Right forelimb (tissue), 1 donor: ENCODE measurements at places on chromosomes 4 and X.

DNA sequence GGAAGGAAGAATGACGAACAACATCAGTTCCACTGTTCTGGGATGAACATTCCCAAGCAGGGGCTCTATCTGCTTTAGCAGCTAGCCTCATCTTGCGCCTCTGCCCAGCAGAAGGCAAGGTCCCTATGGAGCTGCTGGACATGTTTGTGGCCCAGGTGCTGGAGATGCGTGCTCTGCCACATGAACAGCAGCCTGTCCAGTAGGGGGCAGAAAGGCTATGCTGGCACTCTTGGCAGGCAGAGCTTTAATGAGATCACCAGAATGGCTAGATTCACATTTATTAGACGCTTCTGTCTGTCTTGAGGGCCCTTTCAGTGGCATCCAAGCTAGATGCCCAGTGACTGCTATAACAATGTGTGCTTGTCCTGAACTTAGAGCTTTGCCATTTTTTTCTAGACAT is 1826.0 kb downstream of the STIM2 start:
- DNase-seq, result no peak

GRCh38 chr4:71713611-71714203 is 70.2 kb downstream of the GC start:
- DNase-seq, result no peak

- no peak for DNase-seq
These were observed 231.0 kb downstream of the ADGRL3 start for GRCh38 chr4:61431131-61431530.

DNA sequence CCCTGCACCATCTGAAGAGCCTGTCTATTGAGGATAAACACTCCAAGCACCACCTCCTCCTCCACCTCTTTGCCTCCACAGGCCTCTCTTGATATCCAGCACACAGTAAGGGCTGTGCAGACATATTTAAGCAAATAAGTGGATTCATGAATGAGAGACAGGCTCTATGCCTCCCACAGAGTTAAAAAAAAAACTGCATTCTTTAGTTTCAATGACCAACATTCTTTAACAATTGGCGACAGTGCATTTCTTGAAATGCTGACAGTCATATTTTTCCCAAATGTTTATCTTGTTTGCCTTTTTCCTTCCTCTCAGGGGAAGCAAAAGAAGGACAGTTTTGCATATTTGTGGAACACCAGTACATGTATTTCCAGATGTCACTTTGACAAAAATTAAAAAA is 38.6 kb downstream of the MXRA5 start:
- DNase-seq, result no peak

- no peak for DNase-seq
These were observed 1.3 kb downstream of the SYP start for GRCh38 chrX:49198540-49199314.

DNA sequence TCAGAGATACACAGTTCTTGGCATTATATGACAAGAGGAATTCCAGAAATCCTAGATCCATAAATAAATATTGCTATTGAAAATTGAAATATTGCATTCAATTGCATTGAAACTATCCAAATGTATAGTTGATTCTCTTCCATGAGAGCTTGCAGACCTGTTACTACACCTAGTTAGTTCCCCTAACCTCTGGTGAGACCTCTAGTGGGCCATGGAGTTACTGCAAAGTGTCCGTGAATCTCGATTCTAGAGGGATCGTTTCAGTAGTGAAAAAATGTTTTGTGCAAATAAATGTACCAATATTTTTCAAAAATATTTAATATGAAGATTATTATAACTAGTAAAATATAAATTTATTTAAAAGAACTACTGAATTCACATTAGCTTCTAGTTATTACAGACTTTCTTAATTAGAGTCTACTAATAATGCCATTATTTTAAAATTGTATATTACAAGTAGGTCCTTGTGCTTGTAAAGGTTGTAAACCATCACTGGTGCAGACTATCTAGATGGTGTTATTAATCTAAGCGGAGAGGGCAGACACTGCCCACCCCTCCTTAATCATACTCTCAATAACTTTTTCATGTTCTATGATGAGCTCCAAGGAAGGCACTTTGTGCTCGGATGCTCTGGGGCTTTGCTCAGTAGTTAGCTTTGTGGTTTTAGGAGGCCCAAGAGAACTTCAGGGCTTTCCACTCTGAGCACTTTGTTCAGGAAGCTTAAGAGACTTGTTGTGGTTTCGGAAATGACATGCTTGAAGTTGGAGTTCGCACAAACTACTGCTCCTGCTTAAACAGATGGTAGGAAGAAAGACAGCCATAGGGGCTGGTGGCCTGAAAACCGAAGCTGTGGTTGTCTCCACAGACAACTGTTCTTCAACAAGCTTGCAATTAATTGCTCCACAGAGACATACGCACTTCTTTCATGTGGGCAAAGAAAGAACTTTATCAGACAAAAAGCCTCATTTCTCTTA is 42.8 kb downstream of the IL21 start:
- no peak for DNase-seq

GRCh38 chrX:259692-260355 is 21.4 kb upstream of the PLCXD1 start:
- no peak for DNase-seq

DNA sequence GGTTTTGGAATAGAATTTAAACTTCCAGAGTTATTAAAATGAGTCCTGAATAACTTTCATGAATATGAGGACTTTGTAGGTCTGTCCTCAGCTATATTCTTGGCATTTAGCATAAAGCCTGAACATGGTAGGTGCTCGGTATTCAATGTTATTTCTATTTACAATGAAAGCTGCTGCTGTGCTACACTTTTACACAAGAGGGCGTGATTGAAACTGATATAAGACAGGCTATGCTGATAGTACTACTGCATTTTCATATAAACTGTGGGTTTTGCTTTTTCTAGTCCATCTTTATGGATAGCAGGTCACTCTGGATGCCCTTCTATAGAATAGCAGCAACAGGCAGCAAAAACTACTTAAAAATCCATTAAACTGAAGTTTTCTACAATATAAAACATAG is 12.3 kb upstream of the GNPDA2 start:
- no peak for DNase-seq

DNA sequence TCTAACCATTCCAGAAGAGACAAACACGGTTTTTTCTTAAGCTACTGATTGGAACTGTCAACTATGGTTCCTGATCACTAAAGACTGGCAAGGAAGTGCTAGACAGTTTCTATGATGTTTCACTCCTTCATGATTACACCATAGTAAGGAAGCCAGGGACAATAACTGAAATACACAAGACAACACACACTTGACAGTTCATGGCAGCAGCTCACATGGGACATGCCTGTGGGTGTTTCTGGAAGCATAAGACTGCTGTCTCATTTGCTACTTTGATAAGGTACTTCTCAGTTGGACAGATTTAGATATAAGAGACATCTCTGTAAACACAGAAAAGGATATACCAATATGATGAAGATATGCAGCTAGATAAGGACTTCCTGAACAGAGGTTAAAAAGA is 8.3 kb upstream of the IRAK1 start:
- no peak for DNase-seq

DNA sequence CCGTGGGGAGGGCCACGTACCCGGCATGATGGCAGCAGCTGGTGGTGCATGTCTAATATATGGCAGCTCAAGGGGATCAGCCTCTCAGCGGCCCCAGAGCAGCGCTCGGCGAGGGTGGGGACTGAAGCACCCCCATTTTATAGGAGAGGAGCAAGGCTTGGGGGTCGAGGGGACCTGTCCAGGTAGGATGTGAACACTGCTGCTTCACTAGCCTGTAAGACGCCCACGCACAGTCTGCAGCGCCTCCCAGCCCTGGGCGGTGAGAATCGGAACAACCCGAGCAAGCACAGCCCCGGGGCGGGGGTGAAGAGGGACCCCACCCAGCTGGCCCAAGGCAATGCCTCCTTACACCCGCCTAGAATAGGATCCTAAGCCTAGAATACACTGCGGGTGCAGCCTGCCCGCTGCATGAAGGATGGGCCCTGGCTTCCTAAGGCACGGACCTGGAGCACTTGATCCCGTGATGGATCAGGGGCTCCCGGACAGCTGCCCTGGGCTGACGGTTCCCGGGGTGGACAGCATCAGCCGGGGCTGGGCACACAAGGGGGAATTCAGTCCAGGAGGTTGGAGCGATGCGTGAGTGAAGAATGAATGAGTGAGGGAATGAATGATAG is 17.6 kb downstream of the ADRA2C start:
- no peak for DNase-seq

- no peak for DNase-seq
These were observed 23.5 kb upstream of the THOC2 start for GRCh38 chrX:123756320-123756719.

DNA sequence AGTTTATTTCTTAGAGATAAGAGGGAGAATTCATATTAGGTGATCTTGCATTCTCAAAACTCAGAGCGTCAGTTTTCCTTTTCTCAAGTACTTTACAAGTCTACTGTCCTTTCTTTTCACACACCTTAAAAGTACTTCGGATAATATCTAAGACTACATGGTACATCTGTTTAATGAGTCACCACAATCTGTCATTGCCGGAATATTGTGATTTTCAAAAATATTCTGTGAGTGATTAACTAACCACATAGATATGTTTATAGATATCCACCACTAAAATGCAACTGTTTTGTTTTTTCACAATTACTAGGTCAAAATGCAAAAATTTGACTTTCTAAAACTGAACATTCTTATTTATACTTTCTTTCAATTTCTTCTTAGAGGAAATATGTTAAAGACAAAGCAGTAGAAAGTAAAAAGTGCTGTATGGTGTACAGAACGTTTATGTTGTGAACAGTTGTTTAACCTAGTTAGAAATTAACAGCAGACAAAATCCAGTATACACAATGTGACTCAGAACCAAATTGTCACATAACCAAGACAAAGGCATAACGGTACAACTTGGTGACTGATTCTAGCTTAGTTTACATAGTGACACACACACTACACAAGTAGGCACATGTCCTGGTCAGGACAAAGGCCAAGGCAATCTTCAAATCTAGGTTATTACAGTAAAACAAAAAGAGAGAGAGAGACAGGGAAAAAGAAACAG is 482.9 kb downstream of the NAF1 start:
- DNase-seq, result no peak

- no peak for DNase-seq
These were observed at the start of gene PPP1R3F for GRCh38 chrX:49269767-49270248. Gene PPP1R3F (plus strand): TSS chrX:49269793. CDS start chrX:49269870, 77 bp downstream.

GRCh38 chr4:152085657-152086056 is 324.9 kb upstream of the GATB start:
- DNase-seq, result no peak

- DNase-seq, result no peak
These were observed 343.7 kb downstream of the MID1IP1 start for GRCh38 chrX:39144956-39145355.

DNA sequence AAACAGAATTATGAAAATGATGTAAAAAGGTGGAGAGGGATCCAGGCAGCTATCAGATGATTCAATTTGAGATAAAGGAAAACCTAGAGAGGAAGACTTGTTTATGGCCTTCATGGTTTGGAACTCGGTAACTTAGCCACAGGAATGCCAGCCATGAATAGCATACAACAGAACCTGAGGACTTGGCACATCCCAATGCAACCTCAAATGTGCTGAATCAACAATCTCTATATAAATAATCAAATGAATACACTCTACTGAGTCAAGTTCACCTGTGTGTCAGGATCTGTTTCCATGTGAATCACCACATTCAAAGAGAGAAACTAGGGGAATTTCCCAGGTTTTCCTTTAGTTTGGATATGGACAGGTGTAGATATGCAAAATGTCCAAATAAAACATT is 86.9 kb downstream of the MBNL3 start:
- no peak for DNase-seq

- DNase-seq, result no peak
These were observed 860 bp downstream of the FAM50A start for GRCh38 chrX:154444755-154445246.

- DNase-seq, result peak; percentile 51
These were observed 694 bp downstream of the TBL1X start for GRCh38 chrX:9465380-9466123.

DNA sequence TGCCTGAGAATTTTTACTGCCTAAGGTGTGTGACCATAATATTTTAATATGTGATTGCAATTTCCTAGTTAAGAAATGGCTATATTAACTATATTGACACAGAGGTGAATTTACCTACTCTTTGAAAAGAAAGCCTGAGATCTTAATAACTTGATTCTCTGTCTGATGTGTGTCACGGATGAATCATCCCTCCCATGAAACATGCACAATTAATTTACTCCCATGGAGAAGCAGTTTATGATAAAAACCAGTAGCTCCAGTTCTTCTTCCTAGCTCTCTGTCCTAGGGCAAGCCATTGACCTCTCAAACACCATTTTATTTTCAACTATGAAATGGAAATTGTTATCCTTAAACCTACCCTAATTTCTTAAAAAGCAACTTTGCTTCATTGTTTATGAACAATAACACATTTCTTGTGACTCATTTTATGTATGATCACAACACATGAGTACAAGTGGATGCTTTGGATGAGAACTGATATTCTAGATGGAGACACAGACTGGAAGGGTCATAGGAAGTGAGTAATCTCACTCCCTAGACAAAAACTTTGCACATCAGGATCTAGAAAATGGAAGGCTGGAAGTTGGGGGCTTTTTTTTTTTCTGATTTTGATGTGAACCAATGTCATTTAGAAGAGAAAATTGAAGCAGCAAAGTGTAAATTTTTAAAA is 438.3 kb downstream of the GPAT3 start:
- no peak for DNase-seq

DNA sequence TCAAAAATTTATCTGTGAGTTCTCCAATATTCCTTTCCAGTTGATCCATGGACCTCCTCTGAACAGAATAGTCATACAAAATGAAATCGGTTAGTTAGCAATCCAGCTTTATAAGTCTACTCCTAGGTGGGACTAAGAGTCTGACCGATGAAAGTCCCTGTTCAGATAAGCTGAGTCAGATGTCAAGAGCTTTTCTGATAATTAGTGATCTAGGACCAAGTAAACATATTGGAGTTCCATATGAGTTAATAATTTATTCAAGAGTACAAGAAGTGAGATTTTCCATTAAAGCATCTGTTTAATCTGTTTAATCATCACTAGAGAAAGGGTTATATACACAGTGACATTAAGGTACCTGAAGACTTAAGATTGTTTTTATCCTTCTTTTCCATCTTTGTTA is 74.7 kb downstream of the UGT8 start:
- no peak for DNase-seq

GRCh38 chr4:147732518-147733235 is 789 bp downstream of the ARHGAP10 start:
- peak; percentile 71 for DNase-seq

GRCh38 chrX:70172221-70172620 is 5.1 kb upstream of the DGAT2L6 start:
- DNase-seq, result no peak

DNA sequence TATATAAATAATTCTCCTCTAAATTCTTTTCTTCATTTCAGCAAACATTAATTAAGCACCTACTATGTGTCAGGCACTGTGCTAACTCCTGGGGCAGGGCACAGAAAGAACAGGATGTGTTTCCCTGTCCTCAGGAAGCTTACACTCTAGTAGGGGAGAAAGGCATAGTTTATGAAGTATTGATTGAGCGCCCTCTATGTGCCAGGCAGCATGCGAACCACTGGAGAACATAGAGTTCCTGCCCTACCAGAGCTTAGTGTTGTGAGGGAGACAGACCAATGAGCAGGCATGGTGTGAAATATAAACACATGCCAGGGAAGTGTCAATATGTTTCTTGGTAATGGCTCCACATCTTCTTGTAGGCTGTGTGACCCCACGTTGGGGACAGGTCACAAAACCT is 3.7 kb downstream of the ADGRG4 start:
- no peak for DNase-seq
